ENCODE measurements at places on chromosomes 2 and 18.
A peak's percentile ranks its signal among the peaks of the same experiment; 100 is the strongest.

DNA sequence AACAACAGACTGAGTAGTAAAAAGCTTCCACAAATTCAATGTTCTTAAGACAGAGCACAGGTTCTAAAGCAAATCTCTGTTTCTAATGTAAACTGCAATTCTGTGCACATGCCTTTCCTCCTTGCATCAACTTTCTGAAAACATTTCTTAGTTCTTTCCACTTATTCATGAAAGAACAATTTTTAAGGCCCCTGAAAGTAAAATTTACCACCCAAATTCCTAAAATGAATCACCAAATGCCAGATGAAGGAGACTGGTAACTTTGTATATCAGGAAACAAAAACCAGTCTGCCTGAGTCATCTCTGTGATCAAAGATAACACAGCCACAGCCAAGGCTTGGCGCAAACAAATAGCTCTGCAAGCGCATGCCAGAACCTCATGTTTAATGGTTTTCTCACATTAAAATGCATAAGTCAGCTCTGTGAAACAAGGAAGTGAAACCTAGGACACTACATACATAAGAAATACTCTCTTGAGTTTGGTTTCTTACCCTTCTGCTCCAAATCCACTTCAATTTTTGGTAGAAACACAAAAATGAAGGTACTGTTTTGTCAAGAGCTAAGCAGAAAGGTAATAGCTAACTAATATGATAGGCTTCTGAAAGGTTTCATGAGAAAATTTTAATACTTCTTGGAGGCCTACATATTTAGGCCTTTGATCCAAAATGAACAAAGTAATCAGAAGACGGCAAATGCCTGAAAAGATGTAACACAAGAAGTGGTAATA, 169.4 kb downstream of the THADA start:
- peak; percentile 95 for DNase-seq

GRCh38 chr2:15553951-15554350, 7.2 kb downstream of the NBAS start:
- DNase-seq, result no peak

GRCh38 chr2:21787941-21788340, 664.2 kb downstream of the TDRD15 start:
- DNase-seq, result no peak

DNA sequence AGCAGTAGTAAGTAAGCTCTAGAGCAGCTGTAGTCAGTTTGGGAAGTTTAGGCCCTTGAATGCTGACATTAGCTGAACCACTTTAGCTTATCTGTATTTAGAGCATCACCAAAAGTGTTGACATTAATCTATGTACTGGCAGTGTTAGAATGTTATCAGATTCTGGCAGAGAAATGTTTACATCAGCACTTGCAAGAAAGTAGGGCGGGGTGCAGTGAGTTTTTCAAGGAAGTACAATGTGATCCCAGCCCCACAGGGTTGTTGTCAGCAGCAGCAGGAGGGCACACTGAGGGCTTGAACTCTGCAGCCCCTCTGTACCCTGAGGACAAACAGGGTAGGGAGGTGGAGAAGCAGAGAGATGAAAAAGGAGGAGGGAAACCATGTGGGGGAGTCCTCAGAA, 35.5 kb upstream of the RMP24 start:
- DNase-seq, result no peak

- no peak for DNase-seq
Observed at GRCh38 chr18:2002151-2002550, 569.2 kb downstream of the METTL4 start.

DNA sequence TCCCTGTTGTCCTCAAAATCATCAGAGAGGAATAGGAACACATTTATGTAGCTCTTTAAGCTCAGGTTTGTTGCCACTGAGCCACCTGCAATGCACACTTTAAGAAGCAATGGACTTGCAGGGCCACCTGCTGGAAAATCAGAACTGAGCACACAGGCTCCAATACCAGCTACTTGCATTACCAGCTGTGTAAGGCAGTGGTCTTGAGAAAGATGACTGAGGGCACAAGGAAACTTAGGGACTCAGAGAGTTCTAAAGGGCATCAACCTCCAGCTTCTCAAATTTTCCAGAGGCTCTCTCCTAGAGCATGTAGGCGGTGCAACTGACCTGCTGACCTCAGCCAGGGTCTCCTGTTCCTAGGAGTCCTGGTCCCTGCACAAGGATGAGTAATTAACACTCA, 2.5 kb upstream of the CNDP2 start:
- peak; percentile 59 for DNase-seq

- DNase-seq, result no peak
Observed at GRCh38 chr2:239370876-239371725, 29.7 kb downstream of the HDAC4 start.

DNA sequence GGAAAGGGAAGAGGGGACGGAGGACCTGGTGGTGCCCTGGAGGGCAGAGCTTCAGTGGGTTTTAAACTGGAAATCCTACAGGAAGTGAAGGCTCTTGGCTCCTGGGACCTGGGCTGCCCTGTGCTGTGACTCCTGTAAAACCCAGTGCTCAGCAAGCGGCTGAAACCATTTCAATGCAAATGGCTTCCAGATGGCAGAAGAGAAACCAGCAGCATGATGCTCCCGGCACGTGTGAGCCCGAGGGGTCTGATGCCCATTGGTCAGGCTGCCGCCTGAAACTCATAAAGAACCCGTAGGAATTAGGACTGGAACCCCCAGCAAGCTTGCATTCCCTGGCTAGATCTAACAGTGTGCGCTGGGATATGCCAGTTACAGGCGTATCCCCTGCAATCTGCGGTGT, 109.2 kb upstream of the THOC1 start:
- no peak for DNase-seq

GRCh38 chr2:9548506-9548905, 7.1 kb downstream of the ADAM17 start:
- DNase-seq, result peak; percentile 32

DNA sequence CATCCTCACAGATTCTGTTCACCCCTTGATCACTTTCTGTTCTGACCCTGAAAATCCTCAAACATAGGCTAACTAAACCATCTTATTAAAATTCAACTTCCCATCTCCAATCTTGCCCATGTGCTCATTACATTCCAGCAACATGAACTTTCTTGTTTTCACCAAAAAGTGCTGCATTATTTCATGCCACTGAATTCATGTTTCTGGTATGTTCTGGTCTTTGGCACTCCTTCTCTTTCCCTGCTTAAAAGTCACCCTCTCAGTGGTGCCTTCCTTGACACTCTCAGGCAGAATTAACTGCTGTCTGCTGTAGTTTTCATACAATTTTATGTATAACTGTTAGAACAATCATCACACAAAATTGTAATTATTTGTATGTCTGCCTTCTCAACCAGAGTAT, 247.7 kb upstream of the RBMS1 start:
- no peak for DNase-seq

DNA sequence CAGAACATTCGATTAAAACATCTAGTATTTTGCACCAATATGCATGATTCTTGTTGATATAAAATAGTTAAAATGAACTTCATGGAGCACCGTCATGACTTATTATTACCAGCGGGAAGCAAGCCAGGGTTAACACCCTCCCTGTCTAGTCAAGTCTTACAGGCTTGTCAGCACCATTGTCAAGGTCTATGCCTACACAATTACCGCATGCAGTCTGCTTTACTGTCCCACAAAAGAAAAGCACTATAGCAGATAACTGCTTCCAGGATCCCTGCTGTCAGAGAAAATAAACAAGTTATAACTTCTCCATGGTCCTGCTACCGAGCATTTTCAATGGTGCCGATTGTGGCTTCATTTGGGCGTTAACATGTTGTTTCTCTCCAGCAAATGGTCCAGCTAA, 968.0 kb upstream of the FAM98A start:
- DNase-seq, result no peak

DNA sequence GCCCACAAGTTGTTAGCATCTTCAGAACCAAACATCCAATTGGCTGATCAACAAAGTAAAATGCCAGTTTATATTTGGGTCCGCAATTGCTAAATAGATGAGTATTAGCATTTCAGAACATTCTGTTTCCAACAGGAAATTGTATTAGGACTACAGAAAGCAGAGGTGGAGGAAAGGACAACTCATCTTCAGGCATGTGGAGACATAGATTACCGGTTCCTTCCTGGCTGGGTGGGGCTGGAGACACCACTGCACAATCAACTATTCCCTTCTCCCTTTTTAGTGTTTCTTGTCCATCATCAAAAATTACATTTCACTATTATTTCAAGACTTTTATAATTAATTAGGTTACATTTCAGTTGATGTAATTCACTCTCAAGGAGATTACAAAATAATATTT, 83.8 kb downstream of the ADAM23 start:
- DNase-seq, result peak; percentile 41

GRCh38 chr2:236180831-236181453, 12.8 kb upstream of the GBX2 start:
- no peak for DNase-seq

- DNase-seq, result peak; percentile 68
Observed at GRCh38 chr18:3594760-3595368, 144.9 kb downstream of the TGIF1 start.

- no peak for DNase-seq
Observed at GRCh38 chr18:28372186-28372585, 195.3 kb upstream of the CDH2 start.

DNA sequence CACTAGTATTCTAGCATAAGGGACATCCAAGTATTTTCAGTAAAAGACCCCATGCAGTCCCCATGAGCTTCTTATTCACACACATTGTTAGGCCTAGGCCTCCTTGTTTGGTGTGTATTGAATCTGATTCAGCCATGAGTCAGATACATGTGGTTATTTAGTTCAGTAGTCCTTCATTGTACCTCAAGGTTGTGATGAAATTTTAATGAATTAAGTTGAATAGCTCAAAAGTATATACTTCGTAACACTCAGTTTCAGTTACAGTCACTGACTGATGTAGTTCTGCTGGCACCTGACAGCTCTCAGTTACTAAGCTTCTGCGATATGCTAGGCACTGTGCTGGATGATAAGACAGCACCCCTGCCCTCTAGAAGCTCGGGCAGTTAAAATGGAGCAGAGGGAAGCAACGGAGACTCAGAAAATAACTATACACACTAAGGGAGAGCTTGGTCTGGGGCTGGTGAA, 86.4 kb downstream of the XRCC5 start:
- peak; percentile 92 for DNase-seq

- DNase-seq, result no peak
Observed at GRCh38 chr2:219578811-219579613, 6.9 kb downstream of the INHA start.

DNA sequence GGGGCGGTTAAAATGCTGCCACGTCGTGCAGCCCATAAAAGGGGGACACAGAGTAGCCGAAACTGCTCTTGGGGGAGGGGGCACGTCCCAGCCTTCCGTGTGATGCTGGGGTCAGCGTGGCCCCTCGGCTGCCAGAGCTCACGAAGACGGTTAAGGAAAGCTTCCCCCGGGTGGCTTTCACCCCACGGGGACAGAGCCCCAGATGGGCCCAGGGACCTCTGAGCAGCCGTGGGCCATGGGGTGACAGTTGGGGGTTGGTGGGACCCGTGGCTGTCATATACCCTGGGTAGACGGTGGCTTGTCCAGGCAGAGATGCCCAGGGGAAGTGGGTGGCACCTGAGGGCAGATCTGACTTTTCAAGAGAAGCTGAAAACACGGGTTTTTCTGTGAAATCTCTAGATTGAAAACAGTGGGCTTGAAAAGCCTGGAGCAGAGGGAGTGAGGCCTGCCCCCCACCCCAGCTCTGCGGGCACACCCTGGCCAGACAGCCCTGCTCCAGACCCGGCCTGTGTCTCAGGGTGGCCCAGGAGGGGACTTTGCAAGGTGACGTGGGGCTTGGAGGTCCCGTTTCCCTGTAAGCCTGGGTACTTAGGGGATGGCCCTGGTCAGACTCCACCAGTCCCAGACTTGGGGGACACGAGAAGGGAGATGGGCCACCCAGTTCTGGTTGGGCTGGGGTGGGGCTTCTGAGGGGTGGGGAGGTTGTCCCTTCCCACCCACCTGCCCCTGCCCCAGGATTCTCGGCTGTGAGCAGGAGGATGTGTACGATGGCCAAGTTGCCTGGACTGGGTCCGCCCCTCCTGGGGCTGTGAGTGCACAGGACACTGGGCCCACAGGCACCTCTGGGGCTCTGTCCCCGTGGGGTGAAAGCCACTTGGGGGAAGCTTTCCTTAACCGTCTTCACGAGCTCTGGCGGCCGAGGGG, 652 bp downstream of the NEU4 start:
- DNase-seq, result no peak

GRCh38 chr18:10404168-10404567, 50.3 kb upstream of the APCDD1 start:
- DNase-seq, result no peak

- DNase-seq, result no peak
Observed at GRCh38 chr2:121272596-121272995, 12.4 kb downstream of the TFCP2L1 start.

GRCh38 chr2:171492664-171493063, 29.6 kb upstream of the CYBRD1 start:
- DNase-seq, result no peak

DNA sequence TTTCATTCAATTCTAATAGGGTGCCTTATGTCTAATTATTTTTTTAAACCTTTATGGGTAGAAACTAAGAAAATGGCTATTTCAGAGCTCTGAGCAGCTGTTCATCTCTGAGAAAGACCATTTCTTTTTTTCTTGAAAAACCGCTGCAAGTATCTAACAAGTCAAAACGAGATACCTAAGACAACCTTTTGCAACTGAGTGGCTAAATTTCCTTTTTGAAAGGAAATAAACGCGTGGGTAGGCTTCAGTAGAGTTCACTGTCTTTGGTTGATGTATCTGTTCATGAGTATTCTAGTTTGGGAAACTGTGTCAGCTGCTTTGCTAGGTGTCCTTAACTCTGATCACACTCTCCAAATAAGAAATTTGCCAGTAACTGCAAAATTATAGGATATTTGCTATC, 104.3 kb upstream of the LINC00305 start:
- no peak for DNase-seq

- peak; percentile 4 for DNase-seq
Observed at GRCh38 chr18:56748698-56749268, 97.6 kb downstream of the WDR7 start.

DNA sequence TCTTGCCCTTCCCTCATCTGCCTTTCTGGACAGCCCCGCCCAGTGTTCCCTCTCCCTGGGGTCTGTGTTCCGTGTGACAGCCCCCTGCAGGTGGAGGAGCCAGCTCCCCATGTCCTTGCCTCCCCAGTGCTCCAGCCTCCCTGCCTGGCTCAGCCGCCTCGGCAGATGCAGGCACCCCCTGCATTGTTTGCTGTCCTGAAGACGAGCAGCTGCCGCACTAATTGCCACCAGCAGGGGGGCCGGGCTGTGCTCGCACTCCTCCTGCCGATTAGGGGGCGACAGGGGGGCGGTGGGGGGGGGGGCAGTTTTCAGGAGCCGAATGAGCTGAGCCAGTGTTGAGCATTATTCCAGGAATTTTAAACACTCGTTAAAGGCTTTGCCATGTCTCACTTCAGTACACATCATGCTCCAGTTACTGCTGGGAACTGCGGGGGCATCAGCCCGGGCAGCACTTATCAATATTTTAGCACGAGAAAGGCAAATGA, 23.3 kb downstream of the SIX3 start:
- no peak for DNase-seq

DNA sequence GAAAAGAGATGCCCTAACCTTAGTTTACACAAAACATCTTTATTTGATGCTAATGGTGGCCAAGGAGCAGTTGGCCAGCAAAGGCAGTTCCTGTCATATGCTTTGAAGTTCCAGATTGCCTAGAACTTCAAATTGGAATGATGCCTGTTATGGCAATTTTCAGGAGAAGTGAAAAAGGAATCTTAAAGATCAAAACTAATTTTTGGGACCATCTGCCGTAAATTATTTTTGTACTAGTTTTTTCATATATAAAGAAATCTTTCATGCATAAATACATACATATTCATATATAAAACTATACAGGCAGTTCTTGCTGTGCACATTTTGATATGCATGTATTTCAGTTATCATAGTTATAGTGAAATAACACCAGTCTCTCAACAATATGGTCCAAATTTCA, 1185.6 kb upstream of the FAM98A start:
- DNase-seq, result no peak

- DNase-seq, result no peak
Observed at GRCh38 chr2:30226144-30227032, 4.9 kb upstream of the LBH start.
